ENCODE measurements at places on chromosomes 5 and 9.

GRCh38 chr5:124342027-124342471 is 404.4 kb downstream of the ZNF608 start:
- no peak for DNase-seq

DNA sequence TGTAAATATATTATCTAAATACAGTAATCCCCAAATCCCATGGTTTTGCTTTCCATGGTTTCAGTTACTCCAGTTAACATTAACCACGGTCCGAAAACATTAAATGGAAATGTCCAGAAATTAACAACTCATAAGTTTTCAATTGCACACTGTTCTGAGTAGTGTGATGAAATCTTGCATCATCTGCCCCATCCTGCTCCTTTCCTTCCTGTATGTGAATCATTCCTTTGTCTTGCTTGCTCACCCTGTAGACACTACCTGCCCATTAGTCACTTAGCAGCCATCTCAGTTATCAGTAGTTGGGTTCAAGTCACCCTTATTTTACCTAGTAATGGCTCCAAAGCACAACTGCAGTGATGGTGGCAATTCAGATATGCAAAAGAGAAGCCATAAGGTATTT is 1568.5 kb upstream of the WWC1 start:
- DNase-seq = no peak

DNA sequence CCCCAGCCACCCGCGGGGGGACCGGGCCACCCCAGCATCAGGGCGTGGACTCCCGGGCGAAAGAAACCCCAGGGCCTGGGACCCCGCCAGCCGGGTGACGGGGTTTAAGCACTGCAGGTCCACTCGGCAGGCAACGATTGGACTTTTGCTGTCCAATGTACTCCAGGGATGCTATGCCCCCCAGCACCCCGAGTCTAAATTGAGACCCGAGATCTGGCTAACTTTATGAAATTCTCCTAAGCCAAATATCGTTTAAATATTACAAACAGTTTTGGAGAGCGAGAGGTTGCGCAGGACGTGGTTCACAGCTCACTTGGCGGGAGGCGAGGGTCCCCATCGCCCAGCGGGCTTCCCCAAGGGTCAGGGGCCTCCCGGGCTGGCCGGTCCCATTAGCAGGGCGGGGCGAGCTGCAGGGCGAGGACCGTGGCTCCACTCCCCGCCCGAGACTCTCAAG is 384 bp upstream of the MRPS2 start:
- DNase-seq = no peak

DNA sequence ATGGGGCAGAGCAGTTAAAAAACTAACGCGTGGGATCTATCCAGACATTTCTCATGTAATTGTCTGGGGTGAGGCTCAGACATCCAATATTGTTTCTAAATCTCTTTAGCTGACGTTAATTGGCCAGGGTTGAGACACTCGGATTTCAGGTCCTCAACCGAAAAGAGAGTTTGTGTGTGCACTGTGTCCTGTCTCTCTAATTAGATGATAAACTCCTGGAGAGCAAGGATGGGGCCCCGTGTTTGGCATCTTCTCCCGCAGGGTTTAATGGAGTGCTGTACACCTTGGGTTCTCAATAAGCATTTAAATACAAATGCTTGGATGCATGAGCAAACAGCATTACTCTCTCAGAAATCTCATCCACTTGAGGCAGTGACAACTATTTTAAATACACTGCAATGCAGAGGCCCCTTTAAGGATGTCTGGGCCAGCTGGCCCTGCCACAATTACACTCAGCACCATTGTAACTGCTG is 139.6 kb downstream of the MTX3 start:
- DNase-seq = no peak

- no peak for DNase-seq
These were observed 243.7 kb downstream of the HSPA4 start for GRCh38 chr5:133295520-133295919.

DNA sequence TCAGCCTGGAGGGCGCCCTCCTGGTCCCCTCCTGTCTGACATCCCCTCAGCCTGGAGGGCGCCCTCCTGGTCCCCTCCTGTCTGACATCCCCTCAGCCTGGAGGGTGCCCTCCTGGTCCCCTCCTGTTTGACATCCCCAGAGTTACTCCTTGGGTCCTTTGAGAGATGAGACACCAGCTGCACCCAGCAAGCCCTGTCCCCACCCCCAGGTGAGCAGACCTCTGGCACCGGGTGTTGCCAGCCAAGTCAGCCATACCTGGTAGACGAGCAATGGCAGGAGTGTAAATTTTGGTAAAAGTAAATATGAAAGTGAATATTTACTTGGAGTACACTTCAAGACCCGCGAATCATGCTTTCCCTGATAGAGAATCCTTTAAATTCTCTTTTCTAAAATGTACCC is 25.4 kb downstream of the EXOC3 start:
- DNase-seq = no peak

GRCh38 chr9:73773896-73774295 is 622.2 kb downstream of the ANXA1 start:
- DNase-seq = no peak

DNA sequence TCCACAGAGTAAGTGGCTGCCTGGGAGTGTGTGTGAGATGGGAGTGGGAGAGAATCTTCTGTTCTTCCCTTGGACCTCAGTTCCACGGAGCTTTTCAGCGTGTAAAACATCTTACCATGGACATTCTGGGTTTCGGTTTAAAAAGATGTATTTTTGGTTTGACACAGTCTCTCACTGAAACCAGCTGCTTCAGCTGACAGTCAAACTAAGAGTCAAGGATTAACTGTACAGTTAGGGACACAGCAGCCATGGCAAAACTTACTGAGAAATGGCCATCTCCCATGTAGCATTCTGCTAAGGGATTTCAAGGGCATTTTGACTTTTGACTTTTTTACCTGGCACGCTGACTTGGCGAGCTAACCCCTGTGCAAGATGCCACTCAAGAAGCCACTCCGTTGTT is 93.8 kb upstream of the IL12B start:
- no peak for DNase-seq

- no peak for DNase-seq
These were observed 58.1 kb downstream of the ANGPTL2 start for GRCh38 chr9:127064335-127064734.

GRCh38 chr9:97854696-97855485 is 1.9 kb downstream of the FOXE1 start:
- no peak for DNase-seq

GRCh38 chr5:43785198-43785597 is 182.2 kb downstream of the NNT start:
- no peak for DNase-seq

DNA sequence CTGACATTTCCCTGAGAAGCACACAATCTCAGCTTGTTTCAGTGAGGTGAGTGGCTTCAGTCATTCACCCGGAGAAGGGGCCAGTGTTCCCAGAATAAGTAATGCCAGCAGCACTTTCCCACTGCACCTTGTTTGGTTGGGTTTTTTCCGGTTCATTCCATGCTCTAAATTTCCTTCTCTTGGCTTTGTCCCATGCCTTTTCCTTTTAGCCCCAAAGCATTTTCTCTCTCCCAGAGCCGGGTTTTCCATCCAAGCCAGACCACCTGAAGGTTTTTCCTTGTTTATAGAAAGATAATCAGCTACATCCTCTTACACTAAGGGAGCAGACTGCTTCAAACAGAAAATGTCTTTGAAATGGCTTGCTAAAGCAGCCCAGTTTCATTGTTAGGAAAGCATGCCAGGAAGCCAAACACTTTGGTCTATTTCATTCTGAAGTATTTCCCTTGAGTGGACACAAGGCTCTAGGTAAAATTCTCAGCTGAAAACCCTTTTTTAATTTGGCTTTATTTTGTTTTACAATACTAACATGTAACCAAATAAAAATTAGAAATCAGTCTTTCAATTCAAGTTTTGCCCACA is 501.6 kb downstream of the DTWD2 start:
- DNase-seq = no peak

DNA sequence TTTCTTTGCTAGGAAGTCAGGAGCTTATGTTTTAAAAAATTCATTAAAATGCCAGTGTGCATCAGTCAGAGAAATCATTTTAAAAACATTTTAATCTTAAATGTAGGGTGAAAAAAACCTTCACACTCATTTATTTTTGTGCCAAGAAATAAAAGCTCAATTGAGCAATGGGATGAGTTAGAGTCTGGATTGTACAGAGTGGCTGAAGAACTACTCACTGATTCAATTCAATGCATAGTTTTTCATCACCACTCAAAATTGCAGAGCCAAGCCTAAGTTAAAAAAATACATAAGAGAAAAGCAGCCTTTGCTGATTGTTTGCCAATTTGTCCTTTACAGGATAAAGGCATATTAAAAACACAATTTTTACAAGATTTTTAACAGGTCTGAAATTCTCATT is 168.2 kb upstream of the DMRTA1 start:
- DNase-seq = no peak

DNA sequence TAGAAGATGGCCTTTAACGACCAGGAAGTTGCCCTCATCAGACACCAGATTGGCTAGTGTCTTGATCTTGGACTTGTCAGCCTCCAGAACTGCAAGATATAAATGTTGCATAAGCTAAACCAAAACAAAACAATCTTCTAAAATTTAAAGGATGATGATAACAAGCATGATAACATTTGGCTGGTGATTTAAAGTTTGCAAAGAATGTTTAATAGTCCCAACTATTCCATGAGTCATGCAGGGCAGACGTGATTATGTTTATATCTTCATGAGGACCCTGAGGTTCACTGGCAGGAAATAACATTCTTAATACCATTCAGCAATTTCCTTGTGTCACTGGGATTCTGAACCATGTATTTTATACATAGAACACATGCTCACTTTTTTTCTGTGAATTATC is 319.8 kb downstream of the HCN1 start:
- DNase-seq = no peak

- no peak for DNase-seq
These were observed 5.9 kb downstream of the NFIL3 start for GRCh38 chr9:91417602-91418214.

DNA sequence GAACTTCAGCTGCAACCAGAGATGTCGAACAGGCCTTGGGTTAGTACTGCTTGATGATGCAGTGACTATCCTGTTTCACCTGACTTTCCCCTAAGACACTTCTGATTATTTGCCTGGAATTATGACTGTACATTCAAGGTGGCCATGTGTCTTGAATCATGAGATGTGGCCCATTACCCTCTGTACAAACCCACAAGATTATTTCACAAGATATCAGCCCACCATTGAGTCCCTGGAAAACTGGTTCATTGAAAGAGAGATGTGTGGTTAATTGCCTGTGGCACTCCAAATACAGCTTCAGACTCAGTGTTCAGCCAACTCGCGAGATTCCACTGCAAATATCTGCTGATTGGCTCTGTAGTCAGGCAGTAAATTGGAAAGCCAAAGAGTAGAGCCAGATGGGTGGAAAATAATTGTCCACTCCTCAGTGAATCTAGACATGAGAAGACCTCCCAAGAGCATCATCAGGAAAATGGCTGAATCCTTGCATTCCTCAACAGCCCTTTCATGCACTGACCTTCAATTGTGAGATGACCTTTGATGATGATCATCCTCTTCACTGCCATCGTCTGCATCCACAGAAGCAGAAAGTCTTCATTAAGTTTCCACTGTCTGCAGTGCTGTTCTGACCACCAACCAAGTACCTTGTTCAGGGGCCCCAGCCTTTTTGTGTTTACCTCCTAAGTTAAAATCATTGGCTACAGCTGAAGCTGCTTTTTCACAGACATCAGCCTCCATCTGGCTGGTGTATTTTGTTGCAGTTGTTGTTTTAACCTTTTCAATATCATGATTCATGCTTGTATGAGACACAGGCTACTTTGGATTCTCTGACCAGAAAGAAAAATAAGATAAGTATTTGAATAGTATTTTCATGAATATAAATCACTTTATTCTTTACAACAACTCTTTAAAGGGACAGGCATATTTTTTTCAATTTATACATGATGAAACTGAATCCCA is 75.2 kb downstream of the ESM1 start:
- DNase-seq = no peak

Data from frontal cortex (tissue), 4 donors.